Left cardiac atrium (tissue), 4 donors: ENCODE measurements at places on chromosomes 13 and 19. TPM values are rescaled to one million over a fixed set of nuclear protein-coding genes. Genes with fewer than 3 reads are reported as not detected.

GRCh38 chr13:73466561-73466960 lies 407.8 kb downstream of the KLF5 start:
- no peak for DNase-seq

CLDN10 gene
- total RNA-seq = not detected

CRX gene
- not detected for total RNA-seq

DNA sequence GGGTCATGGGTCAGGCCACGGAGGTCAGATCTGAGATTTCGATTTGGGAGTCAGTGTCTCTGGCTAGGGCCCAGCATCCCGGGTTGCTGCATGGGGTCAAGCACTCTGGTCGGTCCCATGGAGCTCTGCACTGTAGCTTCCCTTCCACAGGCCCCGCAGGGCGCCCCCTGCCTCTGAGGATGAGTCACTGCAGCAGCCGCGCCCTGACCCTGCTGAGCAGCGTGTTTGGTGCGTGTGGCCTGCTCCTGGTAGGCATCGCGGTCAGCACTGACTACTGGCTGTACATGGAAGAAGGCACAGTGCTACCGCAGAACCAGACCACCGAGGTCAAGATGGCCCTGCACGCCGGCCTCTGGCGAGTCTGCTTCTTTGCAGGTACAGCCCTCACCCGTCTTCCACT lies 3.6 kb downstream of the CACNG7 start:
- no peak for DNase-seq

GRCh38 chr19:3695986-3696659 lies 4.1 kb downstream of the PIP5K1C start:
- DNase-seq = no peak

DNA sequence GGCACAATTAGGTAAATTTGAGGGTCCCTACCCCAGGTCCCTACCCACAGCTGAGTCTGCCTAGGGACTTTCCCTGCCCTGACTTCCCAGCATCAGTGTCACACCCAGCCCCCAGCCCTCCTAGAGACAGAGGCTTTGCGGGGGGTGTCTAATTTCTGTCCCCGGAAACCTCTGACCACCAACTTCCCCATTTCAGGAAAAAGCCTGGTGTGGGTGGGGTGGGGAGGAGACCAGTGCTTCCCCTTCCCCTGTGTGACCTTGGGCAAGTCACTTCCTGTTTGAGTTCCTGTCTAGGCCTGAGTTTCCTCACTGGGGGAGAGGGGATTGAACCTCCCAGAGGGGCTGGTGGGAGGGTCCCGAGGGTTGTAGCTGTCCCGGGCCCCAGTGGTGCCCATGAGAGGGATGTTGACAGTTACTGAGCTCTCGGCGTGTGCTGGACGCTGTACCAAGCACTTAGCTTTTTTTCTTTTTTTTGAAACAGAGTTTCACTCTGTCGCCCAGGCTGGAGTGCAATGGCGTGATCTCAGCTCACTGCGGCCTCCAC lies 7.9 kb downstream of the VASP start:
- DNase-seq = peak; percentile 48

WDR88 gene
- not detected for total RNA-seq

DNA sequence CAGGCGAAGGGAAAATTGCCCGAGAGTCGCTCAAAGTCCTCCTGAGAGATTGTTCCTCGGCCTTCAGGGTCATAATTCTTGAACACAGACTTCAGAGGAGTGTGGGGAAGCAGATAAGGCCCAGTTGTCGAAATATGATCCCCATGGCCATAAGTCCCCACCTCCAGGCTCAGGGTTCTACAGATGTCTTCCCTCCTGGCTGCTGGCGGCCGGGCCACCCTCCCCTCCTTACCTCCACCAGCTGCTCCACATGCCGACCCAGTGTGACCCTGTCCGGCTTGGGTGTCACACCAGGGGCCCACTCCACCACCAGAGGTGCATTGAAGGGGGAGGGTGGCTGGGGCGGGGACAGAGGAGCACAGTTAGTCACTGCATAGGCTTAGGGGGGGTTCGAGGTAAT lies 10.1 kb downstream of the FAM98C start:
- no peak for DNase-seq
